ENCODE measurements at places on chromosomes 3 and 15.

DNA sequence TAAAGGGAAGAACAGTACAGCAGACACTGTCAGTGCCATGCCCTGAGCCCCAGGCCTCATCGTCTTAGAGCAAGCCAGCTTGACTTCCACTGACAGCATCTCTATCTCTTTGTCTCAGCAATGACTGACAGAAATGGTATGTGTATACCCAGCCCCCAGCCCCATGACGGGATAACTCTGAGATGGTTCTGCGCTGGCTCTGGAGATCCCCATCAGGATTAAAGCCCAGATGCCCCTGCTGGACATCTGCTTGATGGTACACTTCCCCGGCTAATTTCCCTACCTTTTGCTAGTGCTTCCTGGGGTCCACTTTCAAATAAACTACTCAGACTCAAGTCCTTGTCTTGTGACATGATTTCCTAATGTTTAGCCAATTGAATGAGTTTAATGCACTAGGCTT is 7.6 kb downstream of the NMNAT3 start:
- DNase-seq, result no peak

DNA sequence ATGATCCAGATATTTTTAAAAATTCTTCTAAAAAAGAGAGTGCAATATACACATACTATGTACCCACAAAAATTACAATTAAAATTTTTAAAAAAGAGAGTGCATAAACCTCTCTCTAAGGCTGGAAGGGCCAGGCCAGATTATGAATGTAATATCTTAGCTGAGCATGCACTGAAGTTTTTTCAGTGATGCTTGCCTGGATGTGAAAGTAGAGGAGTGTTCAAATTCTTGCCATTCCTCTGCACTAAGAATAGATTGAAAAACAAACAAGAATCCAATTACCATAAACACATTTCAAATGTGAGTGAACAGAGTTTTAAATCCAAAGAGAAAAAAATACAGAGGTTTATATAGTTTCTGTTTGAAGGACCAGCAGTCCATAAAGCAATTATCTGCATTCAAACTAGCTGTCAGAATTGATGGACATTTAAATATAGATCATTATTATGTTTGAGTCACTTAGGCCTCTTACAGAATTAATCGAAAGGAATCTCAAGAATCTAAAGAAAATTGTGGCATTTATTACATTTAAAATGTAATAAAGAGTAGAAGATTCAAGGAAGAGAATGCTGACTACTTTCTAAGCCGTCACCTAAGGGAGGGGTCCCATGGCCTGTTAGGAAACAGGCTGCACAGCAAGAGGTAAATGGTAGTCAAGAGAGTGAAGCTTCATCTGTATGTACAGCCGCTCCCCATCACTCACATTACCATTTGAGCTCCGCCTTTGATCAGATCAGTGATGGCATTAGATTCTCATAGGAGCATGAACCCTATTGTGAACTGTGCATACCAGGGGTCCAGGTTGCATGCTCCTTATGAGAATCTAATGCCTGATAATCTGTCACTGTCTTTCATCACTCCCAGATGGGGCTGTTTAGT is 159.3 kb upstream of the MDFIC2 start:
- no peak for DNase-seq

DNA sequence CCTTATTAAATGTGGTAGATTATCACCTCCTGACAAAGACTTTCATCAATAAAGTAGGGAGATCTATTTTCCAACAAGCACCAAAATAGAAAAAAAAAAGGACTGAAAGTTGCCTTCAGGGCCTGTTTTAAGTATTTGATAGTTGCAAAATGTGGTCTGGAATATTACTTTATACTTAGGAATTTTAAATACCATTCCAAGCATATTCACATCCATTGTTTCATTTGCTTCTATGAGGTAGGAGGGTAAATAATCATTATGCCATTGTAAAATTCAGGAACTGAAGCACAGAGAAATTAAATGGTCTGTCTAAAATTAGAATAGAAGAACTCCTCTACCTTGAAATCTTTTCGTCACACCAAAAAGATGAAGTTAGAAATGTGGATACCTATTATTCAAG is 110.0 kb downstream of the TMCC1 start:
- DNase-seq, result no peak

GRCh38 chr15:79881668-79882067 is 15.1 kb downstream of the MTHFS start:
- no peak for DNase-seq

DNA sequence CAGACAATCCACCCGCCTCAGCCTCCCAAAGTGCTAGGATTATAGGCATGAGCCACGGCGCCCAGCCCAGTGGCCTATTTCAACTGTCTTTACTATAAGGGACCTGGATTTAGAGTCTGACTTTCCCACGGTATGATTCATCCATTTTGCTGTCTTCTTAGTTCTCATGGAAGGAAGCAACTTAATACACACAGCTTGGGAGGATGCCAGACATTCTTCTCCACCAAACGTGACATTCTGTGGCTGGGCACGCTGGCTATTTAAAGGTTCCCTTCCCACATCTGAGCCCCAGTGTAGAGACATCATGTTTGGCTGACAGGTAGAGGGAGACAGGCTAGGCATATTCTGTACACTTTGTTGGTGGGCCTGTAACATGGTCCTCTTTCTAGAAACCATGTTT is 26.2 kb downstream of the FAM43A start:
- DNase-seq, result no peak

- DNase-seq, result peak; percentile 37
Measured at GRCh38 chr15:51775967-51776816, 24.8 kb downstream of the TMOD2 start.

GRCh38 chr3:45558431-45558830 is 36.1 kb upstream of the LIMD1 start:
- no peak for DNase-seq

DNA sequence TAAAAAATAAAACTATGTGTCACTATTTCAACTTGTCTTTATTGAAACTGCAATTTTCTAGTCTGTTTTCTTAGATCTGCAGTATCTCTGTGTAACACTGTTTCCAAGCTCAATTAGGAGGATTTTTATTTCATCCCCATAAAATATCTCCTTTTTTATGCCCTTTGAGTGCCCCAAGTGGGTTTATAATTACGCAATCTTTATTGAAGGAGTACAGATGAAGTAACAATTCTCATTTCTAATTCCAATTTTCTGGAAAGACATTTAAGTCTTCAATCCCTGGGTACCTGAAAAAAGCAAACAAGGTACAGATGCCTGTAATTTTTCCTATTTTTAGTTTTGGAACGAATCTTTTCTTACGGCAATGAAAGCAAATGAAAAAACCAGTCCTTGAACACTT is 61.3 kb downstream of the CYP19A1 start:
- DNase-seq, result no peak

DNA sequence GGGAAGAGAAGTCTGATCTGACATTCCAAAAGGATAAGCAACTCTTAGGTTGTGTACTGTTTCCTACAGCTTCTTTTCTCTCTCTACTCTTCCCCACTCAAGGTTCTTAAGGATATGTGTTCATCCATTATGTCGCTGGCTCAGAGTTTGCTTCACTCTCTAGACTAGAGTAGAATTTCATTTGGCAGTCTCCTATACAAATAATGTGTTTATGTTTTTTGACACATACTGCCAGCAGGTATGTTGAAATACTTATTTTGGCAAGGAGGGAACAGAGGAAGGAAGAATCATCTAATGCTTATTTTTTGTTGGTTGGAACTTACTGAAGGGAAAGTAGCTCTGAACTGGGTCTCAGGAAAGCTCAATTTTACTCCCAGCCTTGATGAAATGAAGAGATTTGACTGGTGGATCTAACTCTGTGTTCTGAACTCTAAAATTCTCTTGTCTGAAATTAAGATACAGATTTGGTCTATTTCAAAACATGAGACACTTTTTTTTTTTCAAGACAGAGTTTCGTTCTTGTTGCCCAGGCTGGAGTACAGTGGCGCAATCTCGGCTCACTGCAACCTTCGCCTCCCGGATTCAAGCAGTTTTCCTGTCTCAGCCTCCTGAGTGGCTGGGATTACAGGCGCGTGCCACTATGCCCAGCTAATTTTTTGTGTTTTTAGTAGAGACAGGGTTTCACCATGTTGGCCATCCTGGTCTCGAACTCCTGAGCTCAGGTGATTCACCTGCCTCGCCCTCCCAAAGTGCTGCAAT is 7.6 kb upstream of the EMC3 start:
- no peak for DNase-seq

DNA sequence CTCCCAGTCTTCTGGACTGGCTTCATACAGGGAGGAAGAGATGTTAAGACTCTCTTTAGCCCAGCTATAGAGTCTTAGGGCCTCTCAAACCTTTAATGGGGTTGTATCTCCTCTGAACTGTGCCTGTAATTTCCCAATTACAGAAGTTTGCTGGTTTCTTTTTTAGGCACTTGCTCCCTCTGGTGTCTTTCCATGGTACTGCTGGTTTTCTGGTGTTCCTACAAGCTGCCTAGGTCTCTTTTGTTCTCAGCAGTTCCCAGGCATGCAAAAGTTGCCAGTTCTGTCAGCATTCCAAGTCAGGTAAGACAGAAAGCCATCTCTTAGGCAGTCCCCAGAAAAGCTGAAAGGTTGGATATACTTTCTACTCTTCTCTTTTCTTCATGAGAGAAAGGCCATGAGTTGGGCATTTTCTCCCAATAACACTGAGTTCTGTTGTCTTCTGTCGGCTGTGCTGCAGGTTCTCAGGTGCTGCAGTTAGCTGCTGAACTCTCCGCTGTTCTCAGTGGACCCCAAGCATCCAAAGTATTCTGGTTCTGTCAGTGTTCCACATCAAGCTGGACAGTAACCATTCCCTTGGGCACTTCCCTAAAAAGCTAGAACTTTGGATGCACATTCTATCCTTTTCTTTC is 54.4 kb upstream of the EHHADH start:
- DNase-seq, result no peak

GRCh38 chr3:151112731-151113130 is 27.3 kb downstream of the MED12L start:
- no peak for DNase-seq

DNA sequence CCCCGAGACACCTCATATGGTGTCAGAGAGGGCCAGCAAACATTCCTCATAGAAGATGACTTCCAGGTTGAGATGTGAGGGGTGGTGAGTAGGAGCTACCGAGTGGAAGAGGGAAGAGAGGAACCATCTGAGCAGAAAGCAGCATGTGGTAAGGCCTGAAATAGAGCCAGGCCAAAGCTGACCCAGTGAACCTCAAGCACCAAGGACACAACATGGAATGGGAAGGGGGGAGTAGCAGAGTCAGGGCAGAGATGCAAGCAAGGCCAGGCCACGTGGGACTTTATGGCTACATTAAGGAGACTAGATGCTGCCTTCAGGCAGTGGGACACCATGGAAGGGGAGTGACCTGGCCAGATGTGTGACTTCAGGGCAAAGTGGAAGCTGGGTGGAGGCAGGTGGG is 38.3 kb upstream of the WNT5A start:
- no peak for DNase-seq

- DNase-seq, result no peak
Measured at GRCh38 chr3:113873814-113874526, 35.4 kb downstream of the GRAMD1C start.

- DNase-seq, result no peak
Measured at GRCh38 chr15:48283396-48284145, 47.7 kb upstream of the DUT start.

GRCh38 chr3:121330634-121331033 is 215.2 kb downstream of the POLQ start:
- DNase-seq, result no peak

- DNase-seq, result no peak
Measured at GRCh38 chr15:23801881-23802280, 114.8 kb upstream of the NDN start.

- no peak for DNase-seq
Measured at GRCh38 chr3:74592359-74592758, 22.1 kb downstream of the CNTN3 start.

DNA sequence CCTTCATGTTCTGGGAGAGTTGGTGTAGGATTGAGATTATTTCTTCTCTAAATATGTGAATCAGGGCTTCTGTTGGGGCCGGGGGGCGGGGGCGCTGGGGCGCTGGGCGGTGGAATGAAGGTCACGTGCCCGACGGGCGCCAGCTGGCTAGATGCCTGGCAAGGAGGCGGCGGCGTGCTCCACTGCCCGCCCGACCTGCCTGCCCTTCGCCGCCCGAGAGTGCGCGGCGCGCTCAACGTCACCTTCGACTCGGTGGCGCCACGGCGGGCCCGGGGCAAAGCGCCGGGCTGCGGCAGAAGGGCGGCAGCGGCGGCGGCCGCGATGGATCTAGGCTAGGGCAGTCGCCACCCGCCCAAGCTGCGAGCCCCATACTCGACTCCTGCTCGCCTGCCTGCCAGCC is 47.0 kb upstream of the LHFPL4 start:
- DNase-seq, result no peak

Measured in T-helper 17 cell (primary cell).